ENCODE measurements at places on chromosomes 3 and 15. TPM values are rescaled to one million over a fixed set of nuclear protein-coding genes. Genes with fewer than 3 reads are reported as not detected.

DNA sequence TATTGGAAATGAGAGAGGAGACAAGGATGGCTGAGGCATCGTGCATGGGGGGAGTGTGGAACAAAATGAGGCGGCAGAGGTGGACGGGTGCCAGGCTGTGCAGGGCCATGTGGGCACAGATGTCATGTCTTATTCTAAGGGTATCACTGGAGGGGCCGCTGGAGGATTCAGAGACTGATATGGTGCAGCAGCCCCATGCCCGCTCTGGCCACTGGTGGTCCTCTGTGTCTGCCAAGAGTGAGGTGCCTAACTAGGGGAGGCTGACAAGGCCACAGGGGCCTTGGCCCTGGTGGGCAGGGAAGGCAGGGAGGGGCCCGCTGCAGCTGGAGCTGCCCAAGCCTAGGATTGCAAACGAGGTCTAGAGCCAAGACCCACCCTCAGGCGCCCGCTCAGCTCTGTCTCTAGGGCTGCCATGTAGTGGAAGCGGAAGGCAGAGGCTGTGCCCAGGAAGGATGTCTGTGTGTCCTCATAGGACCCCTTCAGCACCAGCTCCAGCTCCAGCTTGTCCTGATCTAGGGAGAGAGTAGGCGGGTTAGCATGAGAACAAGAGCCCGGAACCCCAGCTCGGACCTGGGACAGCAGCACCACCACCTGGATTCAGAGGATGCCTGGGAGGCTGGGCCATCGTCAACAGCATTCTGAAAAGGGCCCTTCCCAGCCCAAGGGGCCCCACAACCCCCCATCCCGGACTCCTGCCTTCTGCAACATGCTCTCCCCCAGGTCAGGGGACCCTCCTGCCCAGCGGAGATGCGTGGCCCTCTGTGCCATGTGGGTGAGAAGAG, 11.3 kb downstream of the PLA2G4D start:
- no peak for DNase-seq

DNA sequence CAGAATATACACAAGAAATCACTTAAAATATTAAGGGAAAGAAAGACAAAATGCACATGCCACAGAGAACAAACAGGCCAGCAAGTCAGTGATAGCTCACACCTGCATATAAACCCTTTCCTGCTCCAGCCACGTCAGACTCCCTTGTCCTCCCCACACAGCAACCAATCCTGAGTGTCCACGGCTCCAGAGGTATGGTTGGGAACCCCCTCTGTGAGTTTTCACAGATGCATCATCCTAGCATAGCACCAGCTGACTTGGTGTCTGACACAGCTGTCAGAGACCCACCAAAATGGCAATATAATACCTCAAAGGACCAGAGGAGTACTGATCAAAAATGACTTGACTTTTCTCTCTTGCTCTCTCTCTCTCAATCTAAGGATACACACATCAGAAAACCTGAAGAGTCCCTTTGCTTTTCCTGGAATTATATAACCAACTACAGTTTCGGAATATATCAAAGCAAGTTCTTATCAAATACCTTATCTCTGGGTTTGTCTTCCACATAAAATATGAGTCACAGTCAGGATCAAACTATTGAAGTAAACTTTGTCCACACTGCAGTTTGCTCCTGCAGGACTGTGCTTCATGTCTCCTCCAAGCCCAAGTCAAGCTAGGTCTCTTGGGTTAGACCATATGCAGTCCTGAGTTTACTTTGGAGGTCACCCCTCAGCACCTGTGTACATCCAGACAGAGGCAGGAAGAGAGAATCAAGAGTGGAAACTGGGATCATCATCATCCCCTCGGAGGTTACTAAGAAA, 187.1 kb upstream of the THBS1 start:
- DNase-seq = no peak

The GOLGA6A gene
- polyA plus RNA-seq = not detected

The DCBLD2 gene
- 0.58 TPM for polyA plus RNA-seq

- no peak for DNase-seq
Measured at GRCh38 chr15:70867911-70868467, 14.0 kb upstream of the LARP6 start.

DNA sequence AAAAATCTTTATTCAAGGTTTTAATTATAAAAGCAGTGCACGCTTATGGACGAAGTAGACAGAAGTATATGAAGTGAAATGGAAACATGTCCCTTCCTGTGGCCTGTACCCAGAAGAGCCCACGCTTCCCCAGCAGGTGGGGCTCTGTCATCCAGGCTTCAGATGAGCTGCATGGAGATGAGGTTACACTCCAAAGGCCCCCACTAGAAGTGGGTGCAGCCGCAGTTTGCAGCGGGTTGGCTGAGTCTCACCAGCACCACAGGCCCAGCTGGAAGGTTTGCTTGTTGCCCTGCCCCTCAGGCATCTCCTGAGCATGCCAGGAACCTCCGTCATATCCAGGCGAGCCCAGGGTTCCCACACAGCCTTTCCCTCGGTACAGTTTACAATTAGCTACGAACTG, 33.1 kb downstream of the PRR20G start:
- DNase-seq = no peak

GRCh38 chr15:85828874-85829273, 34.1 kb upstream of the KLHL25 start:
- no peak for DNase-seq

- DNase-seq = no peak
Measured at GRCh38 chr3:45691842-45692241, 2.6 kb downstream of the SACM1L start.

- no peak for DNase-seq
Measured at GRCh38 chr3:146071632-146072031, 89.4 kb downstream of the PLOD2 start.

DNA sequence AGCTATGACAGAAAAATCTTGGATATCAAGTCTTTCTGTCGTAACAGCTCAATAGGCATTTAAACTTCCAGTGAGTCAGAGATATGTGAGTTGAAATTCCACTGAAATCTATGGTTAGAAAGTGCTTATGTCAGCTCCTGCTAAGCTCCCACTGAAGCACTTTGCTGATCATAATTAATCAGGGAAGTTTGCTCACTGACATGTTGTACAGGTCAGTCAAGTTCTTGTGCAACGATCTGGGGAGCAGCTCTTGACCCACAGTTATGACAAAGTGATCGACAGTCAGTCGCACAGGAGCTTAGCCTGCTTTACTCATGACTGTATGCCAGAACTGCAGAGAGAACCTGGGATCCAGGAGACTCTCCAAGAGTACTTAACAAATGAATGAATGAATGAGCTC, 453.5 kb downstream of the SOX2 start:
- DNase-seq = no peak

DNA sequence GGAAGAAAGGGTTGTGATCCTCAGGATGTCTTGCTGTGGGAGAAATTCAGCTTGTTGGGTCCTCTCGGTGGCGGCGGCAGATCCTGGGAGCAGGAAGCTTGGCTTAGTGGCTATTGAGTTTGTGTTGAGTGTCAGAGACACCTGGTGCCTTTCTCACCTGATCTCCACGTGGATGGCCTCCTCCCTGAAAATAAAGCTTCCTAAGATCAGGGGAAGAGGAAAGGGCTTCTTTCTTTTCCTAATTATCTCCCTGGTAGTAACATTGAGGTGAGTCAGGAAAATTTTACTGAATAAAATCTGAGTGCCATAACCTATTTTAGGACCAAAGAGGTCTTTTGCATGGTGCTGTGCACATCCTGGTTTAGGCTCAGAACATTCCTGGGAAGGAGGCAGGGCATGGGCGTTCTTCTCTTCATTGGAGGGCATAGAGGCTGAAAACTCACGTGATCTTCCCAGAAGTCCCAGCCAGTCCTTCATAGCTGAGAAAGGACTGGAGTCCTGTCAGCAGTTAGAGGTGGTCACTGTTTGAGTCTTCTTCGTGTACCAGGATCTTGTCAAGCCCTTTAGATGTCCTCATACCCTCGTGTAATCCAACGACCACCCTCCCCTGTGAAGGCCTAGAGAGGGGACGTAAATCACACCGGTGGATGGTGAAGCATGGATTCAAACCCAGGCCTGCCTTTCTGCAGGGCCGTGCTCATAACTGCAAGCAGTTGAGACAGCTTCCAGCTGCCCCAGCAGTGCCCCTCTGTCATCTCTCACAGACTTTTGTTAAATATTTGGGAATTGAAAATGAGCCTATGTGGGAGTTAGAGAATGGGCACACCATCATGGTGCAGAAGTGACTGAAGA, 1.1 kb downstream of the CMTM8 start:
- no peak for DNase-seq

GRCh38 chr15:67195305-67195704, 59.2 kb downstream of the AAGAB start:
- no peak for DNase-seq

Measured in B cell (primary cell).